NCI-H2107 (cell line): ENCODE measurements at places on chromosomes 6 and 20.

DNA sequence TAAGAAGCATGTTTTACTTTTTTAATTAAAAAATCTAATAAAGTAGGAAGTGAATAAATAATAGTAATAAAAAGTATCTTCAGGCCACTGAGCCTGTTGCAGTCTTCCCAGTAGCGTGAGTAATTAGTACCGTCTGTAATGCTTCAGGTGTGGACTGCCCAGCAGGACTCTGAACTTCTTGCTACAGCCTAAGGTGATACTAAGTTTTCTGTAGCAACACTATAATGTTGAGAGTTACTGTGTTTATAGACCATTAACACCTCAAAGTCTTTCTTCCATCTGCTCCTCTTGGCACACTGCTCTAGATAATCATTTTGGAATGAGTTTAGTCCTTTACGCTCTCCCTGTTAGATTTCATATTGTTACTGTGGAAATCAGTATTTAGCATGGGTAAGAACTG is 28.4 kb downstream of the VAPB start:
- DNase-seq, result no peak

GRCh38 chr6:34243131-34243771 is 5.6 kb downstream of the SMIM29 start:
- no peak for DNase-seq

DNA sequence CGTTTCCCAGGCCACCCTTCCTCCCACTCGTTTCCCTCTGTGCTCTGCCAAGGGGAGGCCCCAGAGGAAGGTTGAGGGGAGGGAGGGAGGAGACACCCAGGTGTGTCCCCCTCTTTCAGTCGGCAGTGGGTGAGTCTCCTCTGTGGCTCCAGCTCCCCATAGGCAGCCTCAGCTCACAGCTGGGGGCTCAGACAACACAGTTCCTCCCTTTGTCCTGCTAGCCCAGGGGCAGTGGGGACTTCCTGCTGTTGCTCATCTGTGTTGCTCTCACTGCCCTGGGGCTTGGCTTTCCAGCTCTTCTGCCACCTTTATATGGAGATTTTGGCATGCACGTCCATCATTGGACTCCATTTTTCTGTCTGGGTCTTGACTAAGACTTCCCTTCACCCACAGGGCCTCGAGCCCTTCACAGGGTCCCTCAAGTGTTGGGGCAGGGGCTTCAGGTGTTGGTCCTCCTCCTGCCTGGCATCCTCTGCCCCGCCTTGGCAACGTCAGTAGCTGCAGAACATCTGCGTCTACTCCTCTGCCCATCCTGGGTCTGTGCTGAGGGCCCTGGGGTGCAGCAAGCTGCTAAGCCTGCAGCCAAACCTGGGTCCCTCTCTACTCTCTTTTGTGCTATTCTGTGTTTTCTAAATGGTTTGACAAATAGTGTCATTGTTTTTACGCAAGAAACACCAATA is 190.6 kb upstream of the PMEPA1 start:
- DNase-seq, result no peak

DNA sequence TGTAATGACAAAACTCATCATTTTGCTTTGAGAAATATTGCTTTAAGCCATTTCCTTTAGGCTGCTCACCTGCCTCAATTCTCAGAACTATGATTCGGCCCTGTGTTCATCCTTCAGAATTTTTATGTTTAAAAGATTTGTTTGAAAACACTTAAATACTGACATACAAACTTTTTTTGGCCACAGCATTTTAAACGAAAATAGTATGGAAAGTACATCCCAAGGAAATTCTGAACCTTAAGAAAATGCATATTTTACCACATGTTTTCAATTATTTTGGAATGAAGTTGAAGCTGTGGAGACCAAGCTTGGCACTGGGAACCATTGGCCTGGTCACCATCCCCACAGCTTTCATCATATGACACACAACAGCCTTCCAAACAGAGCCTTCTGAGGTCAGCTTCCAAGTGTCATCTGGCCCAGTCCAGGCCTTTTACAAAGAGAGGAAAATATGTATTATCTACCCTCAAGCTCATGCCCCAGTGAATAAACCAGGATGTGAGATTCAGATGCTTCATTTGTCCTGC is 83.3 kb downstream of the SOD2 start:
- DNase-seq, result no peak

DNA sequence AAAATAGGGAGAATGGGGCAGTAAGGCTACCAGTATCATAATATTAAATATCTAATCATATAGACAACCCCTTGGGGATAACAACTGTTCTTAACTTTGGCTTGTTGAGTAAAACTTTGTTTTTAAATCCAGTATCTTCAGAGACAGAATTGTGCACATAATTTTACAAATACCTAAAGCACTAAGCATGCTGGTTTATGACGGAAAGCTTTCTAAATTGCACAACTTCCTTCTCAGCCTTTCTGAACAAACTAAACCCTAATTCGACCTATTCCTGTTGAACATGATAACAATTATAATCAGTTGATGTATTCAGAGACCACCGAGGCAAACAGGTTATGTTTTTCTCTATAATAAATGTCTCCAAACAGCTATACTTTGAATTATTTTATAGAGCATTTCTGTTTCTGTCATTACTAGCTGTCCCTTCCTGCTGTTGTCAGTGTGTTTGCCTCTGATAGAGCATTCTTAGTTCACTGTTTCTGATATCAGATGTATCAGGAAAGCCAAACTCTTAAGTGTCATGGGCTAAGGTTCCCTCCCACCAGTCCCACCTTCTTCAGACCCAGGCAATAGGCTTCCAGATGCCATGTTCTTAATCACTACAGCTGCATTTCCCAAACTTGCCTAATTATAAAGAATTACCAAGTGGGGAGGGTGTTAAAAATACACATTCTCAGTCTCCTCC is 8.7 kb downstream of the ZHX3 start:
- DNase-seq, result no peak

GRCh38 chr6:15823838-15824414 is 161.1 kb upstream of the DTNBP1 start:
- no peak for DNase-seq

DNA sequence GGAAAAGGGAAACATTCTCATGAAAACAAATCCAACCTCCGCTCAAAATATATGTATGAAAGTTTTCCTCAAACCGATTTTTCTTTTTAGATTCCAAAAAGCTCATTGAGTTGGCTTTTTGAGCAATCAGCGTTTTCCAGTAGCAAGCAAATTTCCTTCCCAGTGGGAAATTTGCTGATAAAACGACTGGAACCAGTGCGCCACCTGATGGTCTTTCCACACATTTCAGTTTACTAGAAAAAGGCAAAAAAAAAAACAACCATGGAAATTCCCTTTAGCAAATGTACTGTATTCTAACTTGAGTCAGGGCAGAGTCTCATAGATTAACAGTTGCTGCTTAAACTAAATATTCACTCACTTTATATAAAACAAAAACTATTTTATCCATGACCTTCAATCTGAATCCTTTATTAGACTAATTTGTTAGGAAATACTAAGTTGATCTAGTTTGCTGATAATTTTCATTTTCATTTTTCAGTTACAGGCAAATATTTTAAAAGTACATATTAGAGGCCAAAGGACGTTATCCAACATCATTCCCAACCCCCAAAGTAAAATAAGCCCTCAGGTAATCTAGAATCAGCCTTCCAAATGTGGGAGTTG is 271.5 kb downstream of the FOXA2 start:
- DNase-seq, result no peak

GRCh38 chr6:164532198-164533044 is 777.0 kb downstream of the C6orf118 start:
- DNase-seq, result no peak

GRCh38 chr20:44407402-44408184 is 52.1 kb downstream of the HNF4A start:
- no peak for DNase-seq

DNA sequence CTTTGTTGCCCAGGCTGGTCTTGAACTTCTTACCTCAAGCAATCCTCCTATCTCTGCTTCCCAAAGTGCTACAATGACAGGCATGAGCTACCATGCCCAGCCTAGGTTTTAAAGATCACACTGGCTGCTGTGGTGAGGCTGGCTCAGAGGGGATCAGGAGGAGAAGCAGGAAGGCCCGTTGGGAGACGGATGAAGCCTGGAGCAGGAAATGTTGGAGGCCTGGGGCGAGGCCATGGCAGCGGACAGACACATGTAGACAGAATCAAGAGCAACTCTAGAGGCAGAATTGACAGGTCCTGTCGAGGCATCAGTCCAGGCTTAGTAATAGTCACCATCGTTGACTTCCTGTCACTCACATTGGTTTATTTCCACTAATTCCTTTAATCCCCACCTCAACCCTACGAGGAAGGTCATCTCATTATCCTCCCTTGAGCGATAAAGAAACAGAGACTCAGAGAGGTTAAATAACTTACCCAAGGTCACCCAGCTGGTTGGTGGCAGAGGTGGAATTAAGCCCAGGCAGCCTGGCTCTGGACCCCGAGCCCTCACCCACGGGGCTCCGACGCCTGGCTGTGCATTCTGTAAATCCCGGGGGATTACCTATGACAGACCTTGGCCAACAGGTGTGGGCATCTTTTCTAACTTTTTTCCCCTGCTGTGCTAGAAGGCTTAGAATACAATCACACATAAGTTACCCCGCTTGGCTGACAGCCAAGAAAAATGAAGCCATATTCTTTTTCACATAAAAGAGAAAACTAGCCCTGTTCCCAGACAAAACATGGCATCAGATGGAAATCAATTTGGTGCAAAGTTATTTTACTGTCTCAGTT is 113.4 kb downstream of the EYA2 start:
- DNase-seq, result no peak

DNA sequence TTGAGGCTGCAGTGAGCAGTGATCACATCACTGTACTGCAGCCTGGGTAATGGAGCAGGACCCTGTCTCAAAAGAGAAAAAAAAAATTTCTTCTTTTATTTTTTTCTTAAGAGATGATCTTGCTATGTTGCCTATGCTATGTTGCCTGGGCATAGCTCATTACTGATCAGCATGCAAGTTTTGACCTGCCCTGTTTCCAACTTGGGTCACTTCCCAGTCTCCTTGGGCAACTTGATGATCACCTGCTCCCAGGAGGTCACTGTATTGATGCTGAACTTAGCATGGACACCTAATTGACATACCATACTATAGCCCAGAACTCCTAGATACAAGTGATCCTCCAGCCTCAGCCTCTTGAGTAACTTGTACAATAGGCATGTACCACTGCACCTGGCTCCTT is 30.7 kb upstream of the NANP start:
- no peak for DNase-seq

DNA sequence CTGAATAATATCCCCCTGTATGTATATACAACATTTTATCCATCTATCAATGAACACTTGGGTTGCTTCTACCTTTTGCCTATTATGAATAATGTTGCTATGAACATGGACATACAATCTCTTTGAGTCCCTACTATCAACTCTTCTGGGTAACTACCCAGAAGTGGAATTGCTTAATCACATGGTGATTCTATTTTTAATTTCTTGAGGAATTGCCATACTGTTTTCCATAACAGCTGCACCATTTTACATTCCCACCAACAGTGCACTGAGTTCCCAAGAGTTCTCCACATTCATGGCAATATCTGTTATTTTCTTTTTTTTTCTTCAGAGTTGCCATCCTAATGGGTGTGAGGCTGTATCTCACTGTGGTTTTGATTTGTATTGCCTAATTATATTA is 88.3 kb downstream of the ZHX3 start:
- DNase-seq, result no peak

GRCh38 chr6:144633886-144634285 is 348.8 kb downstream of the UTRN start:
- DNase-seq, result no peak

DNA sequence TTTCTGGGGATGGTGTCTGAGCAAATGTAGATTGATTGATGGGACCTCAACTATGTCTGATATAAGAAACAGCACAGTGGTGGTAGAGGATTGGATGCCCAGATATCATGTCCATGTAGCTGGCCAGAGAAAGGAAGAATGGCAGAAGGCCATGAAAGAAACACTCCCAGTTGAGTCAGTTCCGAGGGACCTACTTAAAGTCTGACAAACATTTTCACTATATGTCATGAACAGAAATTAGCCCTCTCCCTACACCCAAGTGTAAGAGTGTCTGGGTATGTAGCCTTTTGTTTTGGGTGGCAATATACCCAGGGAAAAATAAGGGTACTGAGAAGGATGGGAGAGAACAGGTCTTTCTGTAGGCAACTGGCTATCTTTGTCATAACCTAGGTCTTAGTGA is 434.2 kb downstream of the BCKDHB start:
- DNase-seq, result no peak

GRCh38 chr6:130215526-130215925 is 7.2 kb downstream of the SAMD3 start:
- DNase-seq, result no peak

DNA sequence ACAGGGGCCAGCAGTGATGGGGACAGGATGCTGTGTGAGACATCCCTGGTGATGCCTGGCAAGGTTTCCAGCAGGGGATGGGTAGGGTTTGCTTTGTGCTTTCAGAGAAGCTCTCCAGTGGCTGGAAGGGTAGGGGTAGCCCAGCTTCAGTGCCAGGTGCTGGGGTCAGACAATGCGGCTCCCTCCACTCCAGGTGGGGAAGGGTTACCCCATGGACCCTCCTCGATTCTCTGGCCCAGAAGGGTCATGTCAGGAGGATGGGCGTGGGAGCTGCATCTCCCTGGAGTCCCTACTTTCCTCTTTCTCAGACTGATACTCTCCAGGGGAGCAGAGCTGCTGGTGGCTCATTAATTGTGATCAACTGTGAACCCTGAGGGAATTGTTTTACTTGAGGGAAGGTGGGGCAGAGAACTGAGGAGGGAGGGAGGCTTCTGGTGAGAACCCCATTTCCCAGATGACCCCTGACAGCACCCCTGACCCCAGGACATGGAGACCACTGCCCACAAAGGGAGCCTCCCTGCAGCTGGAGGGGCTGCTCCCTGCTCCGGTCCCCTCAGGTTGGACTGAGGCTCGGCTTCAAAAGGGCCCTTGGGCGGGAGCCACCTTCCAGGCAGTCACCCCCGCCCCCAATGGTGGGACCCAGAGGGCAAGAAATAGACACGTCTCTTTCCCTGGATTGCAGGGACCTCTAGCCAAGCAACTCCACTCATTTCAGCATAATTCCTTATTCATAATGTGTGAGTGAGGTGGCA is 100.9 kb upstream of the BHLHE23 start:
- no peak for DNase-seq
